SW 1271 (cell line): ENCODE measurements at places on chromosomes 3 and 15.

DNA sequence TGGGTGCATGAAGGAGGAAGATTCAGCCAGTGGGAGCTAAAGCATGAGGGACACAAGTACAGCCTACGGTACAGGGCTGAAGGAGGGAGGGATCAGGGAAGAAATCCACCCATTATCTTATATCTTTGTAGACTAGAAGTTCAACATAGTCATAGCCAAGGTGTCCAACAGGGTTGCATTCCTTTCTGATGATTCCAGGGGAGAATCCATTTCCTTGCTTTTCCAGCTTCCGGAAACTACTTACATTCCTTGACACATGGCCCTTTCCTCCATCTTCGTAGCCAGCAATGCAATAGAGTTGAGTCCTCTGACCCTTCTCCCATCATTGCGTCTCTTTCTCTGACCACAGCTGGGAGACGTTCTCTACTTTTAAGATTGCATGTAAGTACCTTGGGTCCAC is 471.0 kb upstream of the SEMA6D start:
- no peak for DNase-seq

DNA sequence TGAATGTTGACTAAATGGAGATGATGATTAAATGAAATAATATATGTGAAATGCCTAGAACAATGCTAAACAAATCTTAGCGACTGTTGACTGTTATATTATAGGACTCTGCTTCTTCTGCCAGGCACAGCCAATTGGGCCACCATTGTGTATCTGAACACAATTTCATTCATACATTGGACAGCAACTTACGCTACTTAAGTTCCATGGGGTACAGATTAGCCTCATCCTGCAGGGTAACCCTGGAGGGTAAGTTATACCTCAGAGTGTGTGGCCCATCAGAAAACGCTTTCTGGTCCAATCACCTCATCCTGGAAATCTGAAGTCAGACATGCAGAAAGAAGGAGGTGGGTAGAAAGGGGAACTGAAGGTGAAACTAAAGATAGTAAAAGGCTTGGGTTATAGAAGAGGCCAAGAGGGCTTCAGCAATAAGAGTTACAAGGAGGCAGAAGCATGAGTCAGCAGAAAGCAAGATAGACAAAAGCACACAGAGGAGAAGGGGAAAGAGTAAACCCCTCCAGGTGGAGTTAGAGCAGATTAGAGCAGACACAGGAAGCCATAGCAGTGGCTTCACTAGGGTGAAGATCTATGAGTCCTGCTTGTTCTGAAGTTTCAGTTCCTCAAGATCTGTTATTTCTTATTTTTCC is 119.3 kb upstream of the SLC24A5 start:
- no peak for DNase-seq

DNA sequence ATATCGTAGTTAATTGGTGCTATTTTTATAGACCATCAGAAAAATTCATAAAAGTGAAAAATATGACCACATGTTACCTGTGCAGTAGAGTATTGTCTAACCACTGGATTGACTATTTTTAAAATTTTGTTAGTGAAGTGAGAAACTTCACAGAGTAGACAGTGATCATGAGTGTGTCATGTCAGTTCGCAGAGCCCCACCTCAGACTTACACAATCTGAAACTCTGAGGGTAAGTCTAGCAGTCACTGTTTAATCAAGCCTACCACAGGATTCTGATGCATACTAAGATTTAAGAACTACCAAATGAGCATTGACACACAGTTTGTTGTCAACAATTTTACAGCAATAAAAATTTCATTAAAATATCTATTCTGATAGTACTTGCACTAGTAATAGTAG is 552.9 kb upstream of the SUCLG2 start:
- DNase-seq: no peak

- DNase-seq: peak; percentile 88
These were observed 40.8 kb downstream of the EOMES start for GRCh38 chr3:27681249-27681748.

DNA sequence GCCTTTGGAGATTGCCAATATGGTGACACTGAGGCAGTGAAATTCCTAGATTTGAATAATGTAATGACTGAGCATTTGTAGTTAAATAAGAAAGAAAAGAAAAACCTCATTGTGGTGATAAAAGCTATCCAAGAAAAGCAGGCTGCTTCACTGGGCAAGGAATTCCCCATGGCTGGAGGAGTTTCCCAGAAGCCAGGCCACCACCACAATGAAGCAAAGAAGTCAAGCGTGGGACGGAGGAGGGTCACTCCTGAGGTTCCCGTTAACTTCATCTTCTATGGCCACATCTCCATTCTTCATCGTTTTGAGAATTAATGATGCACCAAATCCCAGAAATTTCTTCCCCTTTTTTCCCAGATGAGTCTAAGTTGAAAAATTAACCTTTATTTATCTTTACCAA is 185.8 kb upstream of the BCL6 start:
- DNase-seq: no peak

GRCh38 chr15:99566157-99566897 is 543 bp downstream of the MEF2A start:
- DNase-seq: no peak

- DNase-seq: no peak
These were observed 66.5 kb upstream of the GPR149 start for GRCh38 chr3:154496540-154496939.
